ENCODE measurements at places on chromosomes 11 and 22.
A peak's percentile ranks its signal among the peaks of the same experiment; 100 is the strongest.

DNA sequence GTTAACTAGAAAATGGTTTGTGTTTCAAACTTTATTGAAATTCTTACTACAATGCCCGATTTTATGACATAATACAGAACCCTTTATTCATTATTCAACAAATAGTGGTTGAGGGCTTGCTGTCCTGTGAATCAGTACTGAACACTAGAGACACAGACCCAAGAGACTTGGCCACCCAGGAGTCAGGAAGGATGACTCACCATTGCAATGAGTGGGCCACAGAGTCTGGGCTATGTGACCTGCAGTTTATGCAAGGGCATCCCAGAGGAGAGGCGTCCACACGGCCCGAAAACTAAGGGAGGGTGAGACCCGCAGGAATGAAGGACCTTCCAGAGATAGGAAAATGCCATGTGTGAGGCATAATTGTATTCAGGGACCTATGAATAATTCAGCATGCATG lies 143.8 kb upstream of the DDI1 start:
- no peak for DNase-seq

GRCh38 chr11:2466069-2466801 lies 21.4 kb downstream of the KCNQ1 start:
- peak; percentile 57 for DNase-seq

- peak; percentile 46 for DNase-seq
These were observed 3.8 kb downstream of the MUC5AC start for GRCh38 chr11:1161410-1162137.

- DNase-seq, result no peak
These were observed 41.8 kb downstream of the GNB1L start for GRCh38 chr22:19812910-19813309.

- DNase-seq, result peak; percentile 62
These were observed 3.1 kb downstream of the SLC29A2 start for GRCh38 chr11:66368484-66368883.

DNA sequence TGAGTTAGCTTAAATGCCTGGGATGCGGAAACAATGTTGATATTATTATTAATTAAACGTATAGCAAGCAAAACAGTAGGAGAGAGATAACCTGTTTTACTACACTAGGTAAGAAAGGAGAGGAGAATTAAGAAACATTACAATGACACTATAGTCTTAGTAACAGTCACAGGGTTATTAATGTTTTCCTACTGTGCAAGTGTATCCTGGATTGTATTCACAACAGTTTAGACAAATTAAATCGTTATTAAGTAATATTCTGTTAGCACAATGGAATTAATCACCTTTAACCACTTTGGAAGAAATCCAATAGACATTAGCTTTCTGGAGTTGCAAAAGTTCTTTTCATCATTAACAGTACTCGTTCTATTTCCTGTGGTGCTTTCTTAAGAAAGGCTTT lies 3.4 kb downstream of the FAM181B start:
- no peak for DNase-seq

DNA sequence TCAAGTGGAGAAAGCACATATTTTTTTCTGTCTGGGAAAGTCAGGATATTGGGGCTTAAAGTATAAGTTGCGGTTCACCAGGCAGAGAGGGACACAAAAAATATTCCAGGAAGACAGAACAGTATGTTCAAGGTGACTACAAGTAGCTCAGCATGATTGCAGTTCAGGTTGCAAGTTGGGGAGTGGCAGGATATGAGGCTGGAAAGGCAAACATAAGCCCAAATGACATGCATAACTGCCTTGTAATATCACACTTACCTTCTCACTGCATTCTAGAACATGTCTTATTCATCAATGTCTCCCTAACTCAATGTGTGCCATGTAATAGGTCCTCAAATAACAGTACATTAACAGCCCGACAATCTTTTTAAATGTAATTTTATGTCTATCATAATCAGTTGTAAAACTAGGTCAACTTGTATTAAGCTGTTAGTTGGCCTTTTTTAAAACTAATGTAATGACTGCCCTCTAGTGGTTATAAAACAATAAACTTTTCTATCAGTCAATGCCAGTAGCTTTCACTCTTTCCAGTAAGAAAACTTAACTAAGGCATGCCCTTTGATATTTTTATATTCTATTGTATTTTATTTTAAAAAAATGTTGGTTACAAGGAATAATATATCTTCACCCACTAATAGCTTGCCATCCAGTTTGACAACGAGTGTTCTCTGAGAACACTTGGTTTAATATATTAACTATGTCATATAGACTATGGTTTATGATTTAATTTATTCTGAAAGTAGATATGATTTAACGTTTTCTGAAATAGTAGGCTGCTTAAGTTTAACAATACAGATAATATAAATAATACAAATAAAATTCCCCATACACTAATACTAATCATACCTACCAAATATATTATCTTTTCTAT lies 39.4 kb upstream of the CFAP300 start:
- no peak for DNase-seq

GRCh38 chr11:69354545-69354897 lies 60.6 kb downstream of the MYEOV start:
- DNase-seq, result no peak

DNA sequence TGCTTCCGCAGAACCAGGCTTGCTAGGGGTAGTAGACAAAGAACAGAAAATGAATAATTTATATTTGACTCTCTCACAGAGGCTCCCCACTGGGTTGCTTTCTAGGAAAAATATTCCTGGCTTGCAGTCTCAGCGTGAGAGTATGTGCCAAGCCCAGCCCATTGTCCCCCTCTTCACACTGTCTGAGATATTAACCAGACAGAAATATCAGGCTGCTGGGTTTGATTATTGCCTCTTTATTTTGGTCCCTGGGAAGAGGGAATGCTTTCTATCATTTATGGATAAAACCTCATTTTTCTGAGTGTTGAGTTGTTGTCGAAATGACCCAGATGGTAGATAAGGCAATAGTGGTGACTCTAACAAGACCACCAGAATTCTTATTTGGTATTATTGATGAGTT lies 367.9 kb downstream of the METTL15 start:
- no peak for DNase-seq

DNA sequence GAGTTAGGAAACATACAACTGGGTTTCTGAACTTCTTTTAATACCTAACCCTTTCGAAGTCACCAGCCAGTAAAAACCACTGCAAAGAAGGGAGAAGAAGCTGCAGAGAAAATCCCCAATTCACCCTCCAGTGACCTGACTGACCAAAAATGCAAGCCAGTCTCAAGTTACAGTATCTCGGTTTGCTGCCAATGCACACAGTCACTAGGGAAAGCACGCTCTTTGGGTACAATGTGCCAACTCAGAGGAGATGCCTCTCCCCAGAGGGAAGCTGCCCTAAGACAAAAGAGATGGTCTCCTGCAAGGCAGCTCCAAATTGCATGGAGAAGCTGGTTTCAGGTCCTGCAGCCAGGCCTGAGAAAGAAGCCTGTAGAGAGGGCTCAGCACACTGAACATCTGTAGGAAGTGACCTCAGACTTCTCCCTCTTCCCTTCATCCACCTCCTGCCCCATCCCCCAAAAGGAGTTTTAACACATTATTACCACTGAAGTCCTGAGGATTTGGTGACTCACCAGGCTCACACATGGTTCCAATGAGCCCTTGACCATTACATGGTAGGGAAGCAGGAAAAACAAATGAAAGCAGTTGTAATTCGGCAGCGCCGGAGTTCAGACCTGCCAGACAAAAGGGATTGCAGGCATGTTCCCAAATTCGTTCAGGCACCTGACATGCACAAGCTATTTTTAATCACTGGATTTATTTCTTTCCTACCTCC lies 90.1 kb downstream of the ETS1 start:
- DNase-seq, result no peak

DNA sequence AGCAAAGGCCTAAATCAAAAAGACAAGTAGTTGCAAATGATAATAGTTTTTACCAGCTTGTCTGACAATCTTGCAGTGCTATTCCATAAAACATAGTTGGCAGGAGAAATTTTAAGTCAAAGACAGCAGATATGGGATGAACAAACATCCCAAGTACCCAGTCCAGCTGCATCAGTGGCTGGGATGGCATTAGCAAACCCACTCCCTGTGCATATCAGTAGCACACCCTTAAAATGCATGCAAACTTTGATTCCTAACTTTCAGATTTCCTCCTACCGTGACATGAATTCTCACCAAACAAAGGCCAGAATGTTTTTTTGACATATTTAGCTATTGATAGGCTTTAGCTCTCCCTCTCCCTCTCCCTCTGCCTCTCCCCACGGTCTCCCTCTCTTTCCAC lies 27.8 kb upstream of the CCDC86 start:
- DNase-seq, result no peak

GRCh38 chr11:65311170-65311678 lies 3.4 kb upstream of the CDC42EP2 start:
- DNase-seq, result peak; percentile 75

DNA sequence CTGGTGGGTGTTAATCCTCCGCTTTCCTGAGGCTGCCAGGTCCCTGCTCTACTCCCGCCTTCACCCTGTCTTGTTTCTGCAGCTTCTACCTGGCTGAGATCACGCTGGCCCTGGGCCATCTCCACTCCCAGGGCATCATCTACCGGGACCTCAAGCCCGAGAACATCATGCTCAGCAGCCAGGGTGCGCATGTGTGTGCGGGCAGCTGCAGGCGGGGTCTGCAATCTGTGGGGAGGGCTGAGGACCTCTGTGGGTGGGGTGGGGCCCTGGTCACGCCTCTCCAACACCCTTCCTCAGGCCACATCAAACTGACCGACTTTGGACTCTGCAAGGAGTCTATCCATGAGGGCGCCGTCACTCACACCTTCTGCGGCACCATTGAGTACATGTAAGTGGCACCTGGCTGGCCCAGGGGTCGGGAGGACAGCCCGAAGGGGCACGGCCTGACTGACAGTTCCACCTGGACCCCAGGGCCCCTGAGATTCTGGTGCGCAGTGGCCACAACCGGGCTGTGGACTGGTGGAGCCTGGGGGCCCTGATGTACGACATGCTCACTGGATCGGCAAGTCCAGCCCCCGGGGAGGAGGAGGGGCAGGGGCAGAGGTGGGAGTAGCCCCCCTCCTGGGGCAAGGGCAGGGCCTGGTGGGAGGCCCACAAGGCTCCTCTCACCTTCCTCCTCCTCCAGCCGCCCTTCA lies 4.5 kb downstream of the RPS6KB2 start:
- no peak for DNase-seq
